Activated CD8-positive, alpha-beta memory T cell treated with anti-CD3 and anti-CD28 coated beads, Interleukin-2, amount 10 ng/mL, durations not matched to agents 7 days and 5 days (primary cell): ENCODE measurements at places on chromosomes 12 and 14. TPM values are rescaled to one million over a fixed set of nuclear protein-coding genes. Genes with fewer than 3 reads are reported as not detected.

DNA sequence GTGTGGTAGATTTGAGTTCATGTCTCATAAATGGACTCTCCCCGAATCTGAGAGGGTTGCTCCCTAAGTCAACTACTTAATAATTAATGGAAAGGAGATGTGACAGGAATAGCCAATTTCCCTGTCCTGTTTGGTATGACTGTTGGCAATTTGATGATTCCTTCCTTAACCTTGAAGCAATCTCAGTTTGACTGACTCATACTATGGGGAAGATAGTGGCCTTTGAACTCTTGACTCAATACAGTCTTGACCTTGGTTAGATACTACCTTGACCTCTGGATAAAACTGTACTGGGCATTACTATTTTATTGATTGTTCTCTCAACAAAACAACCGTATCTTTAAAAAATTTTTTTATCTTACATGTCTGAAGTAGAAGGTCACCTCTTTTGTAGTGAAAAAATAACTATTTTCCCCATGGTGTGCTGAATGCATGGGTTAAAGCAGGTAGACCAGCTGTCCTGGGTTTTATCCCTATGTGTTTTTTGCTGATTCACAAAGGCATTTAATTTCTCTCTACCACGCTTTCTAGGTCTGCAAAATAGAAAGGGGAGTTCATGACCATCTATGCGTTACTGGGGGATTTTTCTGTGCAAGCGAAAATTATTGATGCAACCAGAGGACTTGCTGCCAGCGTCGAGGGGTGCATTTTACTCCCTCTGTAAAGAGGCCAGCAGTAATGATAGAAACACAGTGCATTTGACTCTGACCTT is 80.1 kb downstream of the ETV6 start:
- no peak for DNase-seq

CLEC4D gene
- total RNA-seq: not detected

DNA sequence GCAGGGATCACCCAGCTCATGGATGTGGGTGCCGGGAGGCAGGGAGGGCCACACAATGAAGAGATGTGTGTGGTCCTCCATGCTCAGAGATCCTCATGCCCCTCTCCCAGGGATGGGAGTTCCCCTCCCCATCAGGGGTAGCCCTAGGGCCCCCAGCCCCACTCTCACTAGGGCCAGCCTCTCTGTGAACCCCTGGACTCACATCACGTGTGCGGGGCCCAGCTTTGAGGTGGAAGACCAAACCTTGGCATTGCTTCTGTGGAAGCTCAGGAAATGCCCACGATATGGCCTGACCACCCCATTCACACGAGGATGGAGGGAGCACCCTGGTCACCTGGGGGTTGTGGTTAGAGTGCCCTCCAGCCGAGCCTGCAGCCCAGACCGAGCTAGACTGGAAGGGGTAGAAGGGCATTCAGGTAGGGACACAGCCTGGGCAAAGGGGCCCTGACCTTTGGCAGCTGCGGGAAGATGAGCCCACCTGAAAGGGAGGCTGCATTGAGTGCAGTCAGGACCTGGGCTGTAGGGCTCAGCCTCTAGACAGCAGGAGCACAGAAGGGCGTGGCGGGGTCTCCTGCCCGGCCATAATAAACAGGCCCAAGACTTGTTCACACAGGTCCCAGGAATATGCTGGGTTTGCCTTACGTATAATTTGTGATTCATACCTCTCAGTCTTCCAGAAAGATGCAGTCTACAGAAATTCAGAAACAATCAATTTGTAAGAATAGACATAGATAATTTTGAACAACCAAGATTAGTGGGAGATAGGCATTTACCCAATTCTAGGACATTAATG is 34.8 kb upstream of the RCOR1 start:
- no peak for DNase-seq

- DNase-seq: no peak
Observed at GRCh38 chr14:40987481-40987880, 619.2 kb upstream of the LRFN5 start.

DNA sequence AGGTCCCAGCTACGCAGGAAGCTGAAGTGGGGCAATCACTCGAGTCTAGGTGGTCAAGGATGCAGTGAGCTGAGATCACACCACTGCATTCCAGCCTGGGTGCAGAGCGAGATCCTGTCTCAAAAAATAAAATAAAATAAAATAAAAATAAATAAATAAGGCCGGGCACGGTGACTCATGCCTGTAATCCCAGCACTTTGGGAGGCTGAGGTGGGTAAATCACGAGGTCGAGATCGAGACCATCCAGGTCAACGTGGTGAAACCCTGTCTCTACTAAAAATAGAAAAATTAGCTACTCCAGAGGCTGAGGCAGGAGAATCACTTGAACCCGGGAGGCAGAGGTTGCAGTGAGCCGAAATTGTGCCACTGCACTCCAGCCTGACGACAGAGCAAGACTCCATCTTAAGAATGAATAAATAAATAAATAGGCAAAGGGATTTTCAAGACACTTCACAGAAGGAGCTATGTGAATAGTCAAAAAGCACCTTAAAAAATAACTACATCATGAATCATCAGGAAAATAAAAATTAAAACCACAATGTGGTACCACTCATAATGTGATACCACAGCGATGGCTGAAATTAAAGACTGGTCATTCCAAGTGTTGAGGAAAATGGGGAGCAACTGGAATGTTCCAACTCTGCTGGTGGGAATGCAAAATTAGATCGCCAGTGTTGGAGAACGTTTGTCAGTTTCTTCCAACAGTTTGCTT is 92.9 kb upstream of the TBX3 start:
- no peak for DNase-seq

DNA sequence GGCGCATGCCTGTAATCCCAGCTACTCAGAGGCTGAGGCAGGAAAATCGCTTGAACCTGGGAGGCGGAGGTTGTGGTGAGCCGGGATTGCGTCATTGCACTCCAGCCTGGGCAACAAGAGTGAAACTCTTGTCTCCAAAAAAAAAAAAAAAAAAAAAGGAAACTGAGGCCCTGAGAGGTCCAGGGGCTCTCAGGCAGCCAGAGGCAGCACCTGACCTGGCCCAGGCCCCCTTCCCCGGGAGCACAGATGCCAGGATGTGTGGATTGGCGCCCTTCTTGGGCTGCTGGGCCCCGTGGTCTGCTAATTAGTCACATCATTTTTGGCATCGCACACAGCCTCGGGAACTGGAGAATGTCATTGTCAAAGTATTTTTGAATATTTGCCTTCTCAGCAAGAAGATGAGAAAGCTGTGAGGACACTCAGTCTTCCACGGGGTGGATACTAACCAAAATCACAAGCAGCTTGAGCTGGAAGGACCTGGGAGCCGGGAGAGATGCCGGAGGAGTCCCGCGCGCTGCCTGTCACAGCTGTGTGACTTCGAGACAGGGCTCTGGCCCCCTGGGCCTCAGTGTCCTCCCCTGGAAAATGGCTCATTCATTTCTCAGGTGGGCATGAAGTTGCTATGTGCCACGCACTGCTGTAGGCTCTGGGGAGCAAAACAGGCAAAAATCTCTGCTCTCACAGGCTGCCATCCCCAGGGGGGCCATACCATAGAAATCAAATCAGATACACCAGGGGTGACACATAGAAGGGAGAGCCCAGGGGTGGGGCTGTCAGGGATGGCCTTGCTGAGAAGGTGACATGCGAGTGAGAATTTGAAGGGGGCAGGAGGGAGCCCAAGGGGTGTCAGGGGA is 12.5 kb upstream of the RCOR1 start:
- no peak for DNase-seq
